ENCODE measurements at places on chromosomes 2 and 18. TPM values are rescaled to one million over a fixed set of nuclear protein-coding genes. Genes with fewer than 3 reads are reported as not detected.

SCRN3 gene
- 9.9 TPM for total RNA-seq

HS6ST1 gene
- total RNA-seq: 58.9 TPM

FAM110C gene
- 3.6 TPM for total RNA-seq

CPO gene
- 0.66 TPM for total RNA-seq

PLEKHH2 gene
- 2.5 TPM for total RNA-seq

KIAA2012 gene
- not detected for total RNA-seq

THSD7B gene
- 0.50 TPM for total RNA-seq

AQP12A gene
- not detected for total RNA-seq

CIDEA gene
- total RNA-seq: not detected

STARD7 gene
- 212 TPM for total RNA-seq

CERKL gene
- not detected for total RNA-seq

MARCO gene
- not detected for total RNA-seq

UGT1A8 gene
- not detected for total RNA-seq

MALT1 gene
- total RNA-seq: 18.0 TPM

REG3A gene
- not detected for total RNA-seq

REG3G gene
- total RNA-seq: not detected

PRSS56 gene
- total RNA-seq: not detected

RFTN2 gene
- total RNA-seq: 0.28 TPM

TDRD15 gene
- total RNA-seq: not detected

TMEM37 gene
- total RNA-seq: 4.2 TPM

DSC2 gene
- total RNA-seq: 24.9 TPM

HOXD12 gene
- total RNA-seq: not detected

NOSTRIN gene
- not detected for total RNA-seq

TLX2 gene
- total RNA-seq: 0.20 TPM

CHRND gene
- total RNA-seq: not detected

KCMF1 gene
- 110 TPM for total RNA-seq

FSHR gene
- total RNA-seq: not detected

HOXD4 gene
- total RNA-seq: not detected

EPHA4 gene
- 25.1 TPM for total RNA-seq

SPAG16 gene
- total RNA-seq: 17.3 TPM

PTPN18 gene
- total RNA-seq: 16.3 TPM

CD8B gene
- total RNA-seq: 0.24 TPM

SKA1 gene
- 20.6 TPM for total RNA-seq

ERMN gene
- total RNA-seq: 0.29 TPM

RAMP1 gene
- total RNA-seq: 0.63 TPM

TRPM8 gene
- 0.20 TPM for total RNA-seq

GPR155 gene
- total RNA-seq: 0.35 TPM

RPIA gene
- total RNA-seq: 17.3 TPM

HOXD3 gene
- total RNA-seq: not detected

SAG gene
- total RNA-seq: not detected

DCC gene
- total RNA-seq: 0.35 TPM

GPAT2 gene
- total RNA-seq: not detected

BMP10 gene
- total RNA-seq: not detected

NEB gene
- total RNA-seq: 0.98 TPM

BOK gene
- total RNA-seq: 33.9 TPM

BARD1 gene
- total RNA-seq: 30.6 TPM

CNRIP1 gene
- 0.70 TPM for total RNA-seq

ERFE gene
- 2.1 TPM for total RNA-seq

C1QL2 gene
- total RNA-seq: 0.81 TPM
